ENCODE measurements at places on chromosomes 2 and 18. TPM values are rescaled to one million over a fixed set of nuclear protein-coding genes. Genes with fewer than 3 reads are reported as not detected.

DNA sequence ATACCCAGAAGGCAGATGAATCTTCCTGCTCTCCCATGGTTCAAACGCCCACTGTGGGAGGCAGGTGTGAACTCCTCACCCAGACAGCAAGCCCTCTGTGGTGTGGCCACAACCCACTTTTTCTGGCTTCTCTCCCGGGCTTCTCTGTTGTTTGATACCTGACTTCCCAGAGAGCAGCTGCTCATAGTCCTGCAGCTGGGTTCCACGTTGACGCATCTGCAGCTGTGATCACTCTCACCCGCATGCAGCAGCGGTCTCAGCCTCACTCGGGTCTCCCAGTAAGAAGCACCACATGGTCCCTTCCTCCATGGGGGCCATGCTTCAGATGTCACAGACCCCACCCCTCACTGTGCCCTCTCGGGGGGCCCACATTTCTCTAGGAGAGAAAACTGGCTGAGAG lies 3.5 kb downstream of the ASPRV1 start:
- peaks cover 5% of the 10 kb centered on the region for H3K27me3 ChIP-seq
- no peak overlapping the region for H3K4me3 ChIP-seq
- peak; percentile 55 for DNase-seq
- H3K4me1 ChIP-seq = no peaks in the 10 kb centered on the region
- no peaks in the 10 kb centered on the region for H3K36me3 ChIP-seq
- H3K27ac ChIP-seq = no peak overlapping the region

DNA sequence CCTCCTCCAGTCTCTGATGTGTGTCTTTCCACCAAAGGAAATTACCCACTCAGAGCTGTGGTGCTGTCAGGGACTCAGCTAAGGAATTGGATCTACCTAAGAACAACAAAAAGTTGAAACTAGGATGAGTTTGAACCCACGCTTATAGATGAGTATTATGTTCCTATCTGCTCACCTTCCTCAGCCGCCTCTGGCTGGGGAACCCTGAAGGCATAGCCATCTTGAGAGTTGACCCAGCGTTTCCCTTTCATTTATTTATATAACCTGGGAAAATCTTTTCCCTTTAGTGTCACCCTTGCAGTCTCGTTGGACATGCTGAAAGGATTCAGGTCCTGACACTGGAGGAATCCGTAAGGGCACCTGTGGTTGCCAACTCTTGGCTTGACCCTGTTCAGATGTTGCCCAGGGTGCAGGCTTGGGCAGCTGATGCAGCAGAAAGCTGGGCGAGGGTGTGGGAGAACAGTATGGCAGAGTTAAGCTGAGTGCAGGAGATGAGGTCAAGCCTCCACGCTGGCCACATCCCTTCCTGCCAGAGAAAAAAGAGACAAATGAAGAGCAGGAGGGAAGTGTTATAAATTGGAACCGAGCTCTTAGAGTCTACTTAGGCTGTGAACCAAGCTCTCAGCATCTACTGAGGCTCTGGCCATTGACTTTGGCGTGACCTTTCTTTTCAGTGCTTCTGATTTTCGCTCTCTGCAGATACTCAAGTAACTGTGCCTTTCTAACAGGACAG lies 1.9 kb downstream of the CDH20 start:
- H3K36me3 ChIP-seq = no peaks in the 10 kb centered on the region
- peaks cover 20% of the 10 kb centered on the region for H3K4me1 ChIP-seq
- H3K4me3 ChIP-seq = no peak overlapping the region
- peaks cover 26% of the 10 kb centered on the region for H3K27me3 ChIP-seq

GRCh38 chr2:112995346-112995920 lies 9.8 kb upstream of the IL36A start:
- no peaks in the 10 kb centered on the region for H3K36me3 ChIP-seq
- no peak overlapping the region for H3K4me3 ChIP-seq
- H3K4me1 ChIP-seq = no peaks in the 10 kb centered on the region

- H3K27ac ChIP-seq = peak overlapping the region; percentile 83
- DNase-seq = no peak
- H3K4me3 ChIP-seq = no peak overlapping the region
- H3K27me3 ChIP-seq = no peaks in the 10 kb centered on the region
Observed at GRCh38 chr2:47007223-47007825, 91.7 kb upstream of the MCFD2 start.

- H3K4me3 ChIP-seq = no peak overlapping the region
- peaks cover 2% of the 10 kb centered on the region for H3K27me3 ChIP-seq
- no peak overlapping the region for H3K27ac ChIP-seq
- H3K36me3 ChIP-seq = no peaks in the 10 kb centered on the region
Observed at GRCh38 chr2:1502891-1503304, 89.6 kb downstream of the TPO start.

DNA sequence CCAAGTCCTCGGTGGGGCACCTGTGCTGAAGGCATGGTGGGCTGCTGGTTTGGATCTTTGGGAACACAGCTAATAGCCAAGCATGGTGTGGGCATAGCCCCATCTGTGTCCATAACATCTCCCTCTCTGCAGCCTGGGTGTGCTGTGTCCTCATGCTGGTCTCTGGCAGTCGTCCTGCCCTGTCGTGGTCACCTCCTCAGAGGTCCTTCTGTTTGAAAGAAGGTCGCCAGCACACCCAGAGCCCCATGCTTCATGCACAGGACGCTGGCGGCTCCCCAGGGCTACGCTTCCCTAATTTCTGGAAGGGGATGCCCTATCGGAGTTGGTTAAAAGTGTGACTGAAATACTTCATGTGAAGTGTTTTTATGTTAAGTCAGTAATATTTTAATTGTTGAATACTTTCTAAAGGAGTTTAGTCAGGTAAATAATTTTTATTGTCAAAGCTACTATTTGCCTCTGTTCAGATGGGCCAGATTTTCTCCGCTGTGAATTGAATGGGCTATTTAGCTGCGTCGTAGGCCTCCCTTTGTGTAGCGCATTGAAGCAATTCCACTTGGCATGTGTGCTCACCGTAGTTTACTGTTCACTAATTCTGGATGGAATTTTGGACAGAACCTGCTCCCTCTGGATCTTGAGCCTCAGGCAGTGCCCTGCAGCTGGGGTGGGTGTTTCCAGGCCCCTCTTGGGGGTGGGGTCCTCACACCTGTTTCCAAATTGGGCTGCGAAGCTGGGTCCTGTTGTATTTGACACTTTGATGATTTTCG lies 81.9 kb downstream of the WDSUB1 start:
- H3K36me3 ChIP-seq = peaks cover 17% of the 10 kb centered on the region
- H3K4me1 ChIP-seq = peaks cover 67% of the 10 kb centered on the region
- H3K27me3 ChIP-seq = no peaks in the 10 kb centered on the region
- DNase-seq = no peak

GRCh38 chr2:16773080-16773713 lies 107.6 kb upstream of the CYRIA start:
- H3K4me3 ChIP-seq = no peak overlapping the region
- no peak overlapping the region for H3K27ac ChIP-seq
- no peaks in the 10 kb centered on the region for H3K27me3 ChIP-seq
- no peaks in the 10 kb centered on the region for H3K36me3 ChIP-seq
- no peaks in the 10 kb centered on the region for H3K4me1 ChIP-seq

DNA sequence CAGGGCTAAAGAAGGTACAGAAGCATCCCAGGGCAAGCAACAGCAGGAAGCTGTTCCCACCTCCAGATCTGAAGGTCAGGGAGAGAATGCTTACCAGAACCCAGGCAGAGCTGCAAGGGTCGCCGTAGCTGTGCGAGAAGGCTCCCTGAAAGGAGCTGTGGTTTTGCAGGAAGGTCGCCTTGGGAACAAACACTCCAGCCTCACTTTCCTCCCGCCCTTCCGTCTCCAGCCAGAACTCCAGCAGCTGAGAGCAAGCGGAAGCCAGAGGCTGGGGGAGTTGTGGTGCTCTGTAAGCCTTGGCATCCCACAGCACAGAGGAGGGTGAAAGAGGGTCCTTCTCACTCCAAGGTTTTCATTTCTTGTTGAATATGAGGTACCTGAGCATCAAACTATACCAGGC lies 18.3 kb upstream of the ICOS start:
- H3K36me3 ChIP-seq = no peaks in the 10 kb centered on the region
- no peak overlapping the region for H3K4me3 ChIP-seq
- no peaks in the 10 kb centered on the region for H3K27me3 ChIP-seq
- peak; percentile 70 for DNase-seq

DNA sequence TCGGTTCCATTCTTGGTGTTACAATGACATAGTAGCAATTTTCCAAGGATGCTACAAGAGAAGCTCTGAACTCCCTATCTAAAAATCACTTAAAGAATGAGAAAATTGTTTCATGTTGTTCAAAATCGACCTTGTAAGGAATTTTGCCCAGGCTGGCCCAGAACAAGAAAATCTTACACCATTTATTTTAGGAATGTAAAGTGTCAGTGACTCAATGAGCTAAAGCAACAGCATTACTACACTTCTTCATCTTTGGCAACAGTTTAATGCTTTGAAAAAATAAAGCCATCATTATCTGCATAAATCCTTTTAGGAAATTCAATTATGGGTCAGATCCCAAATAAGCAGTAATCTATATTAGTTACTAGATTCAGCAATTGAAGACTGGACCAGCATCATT lies 38.6 kb downstream of the SLC25A12 start:
- no peak for DNase-seq
- H3K36me3 ChIP-seq = peaks cover 4% of the 10 kb centered on the region
- H3K4me3 ChIP-seq = no peak overlapping the region
- no peaks in the 10 kb centered on the region for H3K27me3 ChIP-seq

DNA sequence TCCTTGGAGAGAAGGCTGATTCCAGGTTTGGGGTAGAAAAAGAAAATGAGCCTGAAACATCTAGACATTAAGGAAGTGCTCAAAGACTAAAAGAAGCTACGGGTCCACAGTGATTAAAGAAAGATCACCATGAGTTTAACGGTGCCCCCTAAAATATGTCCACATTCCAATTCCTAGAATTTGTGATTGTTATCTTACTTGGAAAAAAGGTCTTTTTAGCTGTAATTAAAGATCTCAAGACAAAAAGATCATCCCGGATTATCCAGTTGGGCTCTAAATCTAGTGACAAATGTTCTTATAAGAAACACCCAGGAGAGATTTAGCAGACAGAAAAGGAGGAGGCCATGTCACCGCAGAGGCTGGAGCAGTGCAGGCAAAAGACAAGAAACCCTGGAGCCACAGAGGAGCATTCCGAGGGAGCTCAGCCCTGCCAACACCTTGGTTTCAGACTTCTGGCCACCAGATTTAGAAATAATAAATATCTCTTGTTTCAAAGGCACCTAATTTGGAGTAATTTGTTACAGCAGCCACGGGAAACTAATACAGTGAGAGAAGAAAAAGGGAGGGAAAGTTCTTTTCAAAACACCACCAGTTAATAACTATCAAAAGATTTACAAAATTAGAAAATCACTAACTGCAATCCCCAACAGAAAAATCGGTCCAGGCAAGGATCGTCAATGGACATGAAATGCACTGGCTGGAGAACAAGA lies 8.5 kb downstream of the UXS1 start:
- DNase-seq = no peak
- no peak overlapping the region for H3K27ac ChIP-seq
- no peaks in the 10 kb centered on the region for H3K27me3 ChIP-seq
- no peaks in the 10 kb centered on the region for H3K36me3 ChIP-seq

DNA sequence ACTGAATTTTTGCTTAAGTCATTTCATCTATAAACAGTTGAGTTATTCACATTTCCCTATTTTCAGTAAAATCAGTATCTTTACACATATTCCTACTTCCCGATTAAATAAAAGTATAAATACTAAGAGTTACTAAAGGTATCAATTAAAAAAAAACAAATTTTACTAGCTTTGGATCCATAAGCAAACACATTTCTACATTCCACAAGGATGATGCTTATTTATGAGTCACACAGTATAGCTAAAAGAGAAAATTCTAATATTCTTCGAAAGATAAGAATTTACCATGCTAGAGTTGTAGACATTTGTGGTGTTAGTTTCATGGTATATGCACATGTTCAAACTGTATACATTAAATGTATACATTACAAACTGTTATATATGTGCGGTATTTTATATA lies 23.7 kb downstream of the PGAP1 start:
- H3K4me3 ChIP-seq = no peak overlapping the region
- peaks cover 12% of the 10 kb centered on the region for H3K36me3 ChIP-seq
- no peak for DNase-seq
- no peak overlapping the region for H3K27ac ChIP-seq
- H3K27me3 ChIP-seq = no peaks in the 10 kb centered on the region

- H3K36me3 ChIP-seq = no peaks in the 10 kb centered on the region
- peak; percentile 82 for DNase-seq
- H3K4me3 ChIP-seq = no peak overlapping the region
- H3K4me1 ChIP-seq = peaks cover 2% of the 10 kb centered on the region
- no peaks in the 10 kb centered on the region for H3K27me3 ChIP-seq
Observed at GRCh38 chr18:10207682-10208345, 246.6 kb upstream of the APCDD1 start.

- H3K36me3 ChIP-seq = no peaks in the 10 kb centered on the region
- no peak for DNase-seq
- no peaks in the 10 kb centered on the region for H3K4me1 ChIP-seq
- H3K27ac ChIP-seq = no peak overlapping the region
Observed at GRCh38 chr2:103594823-103595222, 833.0 kb downstream of the TMEM182 start.

DNA sequence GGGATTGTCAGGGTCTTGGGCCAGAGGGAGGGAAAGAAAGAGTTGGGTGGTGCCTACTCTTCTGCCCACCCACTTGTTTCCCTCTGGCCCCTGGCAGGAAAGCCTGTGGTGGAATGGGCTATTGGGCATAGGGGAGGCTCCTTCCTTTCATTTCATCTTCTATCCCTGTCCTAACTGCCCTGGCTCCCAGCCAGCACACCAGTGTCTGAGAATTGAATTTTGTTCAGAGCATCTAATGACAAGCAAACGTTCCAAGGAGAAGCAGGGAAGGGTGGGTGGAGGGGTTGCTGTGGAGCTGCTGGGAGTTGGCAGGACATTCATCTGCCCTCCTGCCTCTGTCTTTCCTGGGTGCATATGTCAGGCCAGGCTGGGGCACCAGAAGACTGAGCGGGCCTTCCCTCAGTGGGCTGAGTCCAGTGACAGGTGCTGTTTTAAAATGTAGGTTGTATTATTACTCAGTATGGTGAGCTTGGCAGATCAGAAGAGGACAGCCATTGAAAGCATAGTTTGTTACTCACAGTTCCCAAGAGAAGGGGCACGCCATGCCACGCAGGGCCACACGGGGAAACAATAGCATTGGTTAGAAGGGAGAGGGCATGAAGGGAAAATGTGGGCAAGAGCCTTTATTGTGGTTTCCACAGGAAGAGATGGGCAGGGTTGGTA lies 171.9 kb downstream of the ACOXL start:
- peaks cover 2% of the 10 kb centered on the region for H3K27me3 ChIP-seq
- no peak overlapping the region for H3K4me3 ChIP-seq
- H3K27ac ChIP-seq = no peak overlapping the region

DNA sequence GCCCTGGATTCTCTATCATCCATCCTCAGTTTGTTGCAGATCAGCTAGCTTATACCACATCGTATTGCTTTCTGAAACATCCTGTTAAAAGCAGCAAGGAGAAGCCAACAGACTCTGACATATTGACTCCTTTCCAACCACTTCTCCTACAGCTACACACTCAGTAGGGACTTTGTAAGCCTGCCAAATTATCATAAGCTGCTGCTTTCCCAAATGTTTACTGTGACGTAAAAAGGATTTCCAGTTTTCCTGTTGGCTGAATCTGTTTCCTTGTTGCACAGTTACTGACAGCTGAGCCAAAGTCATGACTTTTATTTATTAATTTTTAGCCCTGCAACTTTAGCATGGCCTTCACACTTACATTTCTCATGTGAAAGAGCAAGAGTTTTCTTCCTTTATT lies 294.3 kb downstream of the KCNJ3 start:
- no peaks in the 10 kb centered on the region for H3K4me1 ChIP-seq
- no peak overlapping the region for H3K4me3 ChIP-seq
- H3K27me3 ChIP-seq = no peaks in the 10 kb centered on the region
- peak; percentile 67 for DNase-seq

The OTX1 gene
- total RNA-seq = not detected

The ANKRD30BL gene
- 0.22 TPM for total RNA-seq

The SLC19A3 gene
- total RNA-seq = 1.2 TPM

The CHRNG gene
- total RNA-seq = 77.7 TPM

The AMER3 gene
- 0.09 TPM for total RNA-seq

The KCNIP3 gene
- 5.8 TPM for total RNA-seq

The CTIF gene
- total RNA-seq = 16.3 TPM

The SNTG2 gene
- 0.31 TPM for total RNA-seq

The CD302 gene
- total RNA-seq = 18.1 TPM

The FRZB gene
- total RNA-seq = 19.2 TPM

The LRPPRC gene
- total RNA-seq = 53.9 TPM

The GDF7 gene
- 0.62 TPM for total RNA-seq
